Fibroblast of mammary gland (primary cell): ENCODE measurements at places on chromosomes 12 and 14.

DNA sequence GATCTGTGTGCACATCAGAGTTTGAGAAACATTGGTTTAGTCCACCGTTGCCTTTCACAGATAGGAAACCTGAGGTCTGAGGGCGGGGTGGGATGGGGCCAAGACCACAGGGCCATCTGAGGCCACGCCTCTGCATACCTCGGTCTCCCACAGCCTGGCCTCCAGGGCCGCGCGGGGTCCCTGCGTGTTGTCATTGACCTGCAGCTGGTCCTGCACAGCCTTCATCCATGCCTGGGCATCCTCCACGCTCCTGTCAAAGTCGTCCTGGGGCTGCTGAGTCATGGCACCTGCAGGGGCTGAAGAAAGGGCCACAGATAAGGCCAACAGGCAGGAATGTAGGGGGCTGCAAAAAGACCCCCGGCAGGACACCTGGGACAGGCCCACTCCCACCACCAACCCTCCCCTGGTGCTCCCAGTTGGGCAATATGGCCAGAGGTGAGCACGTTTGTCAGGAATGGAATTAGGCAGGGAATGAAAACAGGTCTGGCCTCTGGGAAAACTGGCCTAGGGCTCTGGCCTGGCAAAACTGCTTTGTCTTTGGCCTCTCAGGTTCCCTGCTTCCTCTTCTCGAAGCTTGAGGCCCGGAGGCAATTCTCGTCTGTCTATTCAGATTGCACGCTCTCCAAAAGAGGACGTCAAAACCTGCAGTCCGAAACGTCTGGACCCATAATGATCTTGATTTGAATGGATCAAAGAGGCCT lies 40.8 kb downstream of the SYNE3 start:
- no peak for DNase-seq

DNA sequence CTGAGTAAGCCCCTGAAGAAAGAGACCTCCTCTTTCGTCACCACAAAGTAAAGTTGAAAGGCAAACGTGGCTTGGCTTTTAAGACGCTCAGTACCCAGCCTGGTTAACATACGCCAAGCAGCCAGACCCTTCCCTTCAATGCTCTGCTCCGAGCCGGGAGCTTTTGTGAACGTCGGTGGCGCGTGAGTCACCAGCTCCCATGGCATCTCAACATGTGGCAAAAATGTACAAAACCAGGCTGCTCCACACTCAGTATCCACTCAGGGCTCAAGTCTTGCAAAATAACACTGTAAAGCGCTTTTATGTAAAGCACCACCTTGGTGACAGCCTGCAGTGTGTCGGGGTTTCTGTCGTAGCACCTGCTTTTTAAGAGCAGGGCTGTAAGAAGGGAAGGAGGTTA lies 89.0 kb downstream of the SETD3 start:
- DNase-seq = peak; percentile 10

- no peak for DNase-seq
Observed at GRCh38 chr12:117007577-117007976, 91.6 kb downstream of the TESC start.

DNA sequence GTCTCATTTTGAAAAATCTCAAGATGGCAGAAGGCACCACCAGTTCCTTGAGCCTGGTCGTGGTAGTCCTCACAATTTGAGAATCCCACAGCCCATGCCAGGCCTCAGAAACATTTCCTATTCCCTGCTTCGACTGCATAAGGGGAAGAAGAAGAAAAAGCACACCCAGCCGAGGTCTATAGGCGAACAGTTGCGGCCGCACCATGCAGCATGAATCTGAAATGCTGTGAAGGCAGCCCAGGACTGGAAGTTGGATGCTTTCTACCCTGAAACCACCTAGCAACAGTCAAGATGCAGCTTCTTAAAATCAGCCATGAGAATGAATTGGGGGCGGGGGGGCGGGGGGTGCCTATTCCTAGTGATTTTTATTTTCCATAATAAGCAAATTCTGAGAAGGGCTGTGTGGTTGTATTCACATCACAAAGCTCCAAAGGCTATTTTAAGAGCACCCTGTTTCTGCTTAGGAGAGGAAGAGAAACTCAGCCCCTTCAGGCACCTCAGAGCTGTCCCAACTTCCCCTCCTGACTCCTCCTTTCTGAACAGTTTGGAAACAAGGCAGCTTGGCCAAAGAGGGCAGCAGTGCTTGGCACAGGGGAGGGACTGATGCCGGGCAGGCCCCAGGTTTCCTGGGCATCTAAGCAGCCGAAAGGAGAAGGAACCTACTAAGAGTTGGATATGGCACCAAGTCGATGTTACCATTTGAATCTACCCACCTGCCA lies 172.5 kb upstream of the FOXN3 start:
- DNase-seq = no peak

GRCh38 chr14:68124050-68124449 lies 304.5 kb downstream of the RAD51B start:
- DNase-seq = no peak

DNA sequence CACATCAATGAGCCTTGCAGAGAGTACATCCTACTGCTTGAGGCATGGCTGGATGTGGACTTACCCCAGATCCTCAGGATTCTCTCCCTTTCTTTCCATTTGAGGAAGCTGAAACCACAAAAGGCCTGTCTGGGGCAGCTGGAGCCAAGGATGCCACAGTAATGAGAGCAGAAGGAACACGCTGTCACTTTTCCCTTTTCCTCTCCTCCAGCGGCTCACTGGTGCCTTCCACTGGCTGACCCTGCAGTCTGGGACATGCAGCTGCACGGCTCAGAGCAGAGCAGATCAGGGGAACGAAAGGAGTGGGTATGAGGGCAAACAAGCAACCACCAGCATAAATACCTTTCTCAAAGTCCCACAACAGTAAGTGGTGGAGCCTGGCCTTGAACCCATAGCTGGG lies 78.2 kb downstream of the GAS2L3 start:
- no peak for DNase-seq

GRCh38 chr14:85444635-85445034 lies 85.3 kb upstream of the FLRT2 start:
- peak; percentile 36 for DNase-seq

DNA sequence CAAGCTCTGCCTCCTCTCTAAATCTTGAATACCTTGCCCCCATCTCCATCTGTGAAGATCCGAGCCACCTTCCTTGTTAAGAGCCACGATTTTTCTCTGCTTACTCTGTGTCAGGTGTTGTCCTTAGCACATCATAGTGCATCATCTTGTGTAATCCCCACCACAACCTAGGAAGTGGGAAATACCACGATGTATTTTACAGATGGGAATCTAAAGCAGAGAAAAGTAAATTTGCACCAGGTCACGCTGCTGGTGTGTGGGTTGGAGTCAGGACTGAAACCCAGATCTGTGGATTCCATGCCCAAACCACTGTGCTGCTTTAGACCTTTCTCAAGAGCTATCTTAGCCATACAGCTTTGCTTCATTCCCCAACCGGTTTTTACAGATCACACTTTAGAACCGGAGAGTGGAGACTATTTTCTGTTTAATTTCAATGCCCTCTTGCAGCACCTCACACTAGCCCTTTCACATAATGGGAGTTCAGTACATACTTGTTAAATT lies 94.6 kb downstream of the PPM1A start:
- DNase-seq = no peak

DNA sequence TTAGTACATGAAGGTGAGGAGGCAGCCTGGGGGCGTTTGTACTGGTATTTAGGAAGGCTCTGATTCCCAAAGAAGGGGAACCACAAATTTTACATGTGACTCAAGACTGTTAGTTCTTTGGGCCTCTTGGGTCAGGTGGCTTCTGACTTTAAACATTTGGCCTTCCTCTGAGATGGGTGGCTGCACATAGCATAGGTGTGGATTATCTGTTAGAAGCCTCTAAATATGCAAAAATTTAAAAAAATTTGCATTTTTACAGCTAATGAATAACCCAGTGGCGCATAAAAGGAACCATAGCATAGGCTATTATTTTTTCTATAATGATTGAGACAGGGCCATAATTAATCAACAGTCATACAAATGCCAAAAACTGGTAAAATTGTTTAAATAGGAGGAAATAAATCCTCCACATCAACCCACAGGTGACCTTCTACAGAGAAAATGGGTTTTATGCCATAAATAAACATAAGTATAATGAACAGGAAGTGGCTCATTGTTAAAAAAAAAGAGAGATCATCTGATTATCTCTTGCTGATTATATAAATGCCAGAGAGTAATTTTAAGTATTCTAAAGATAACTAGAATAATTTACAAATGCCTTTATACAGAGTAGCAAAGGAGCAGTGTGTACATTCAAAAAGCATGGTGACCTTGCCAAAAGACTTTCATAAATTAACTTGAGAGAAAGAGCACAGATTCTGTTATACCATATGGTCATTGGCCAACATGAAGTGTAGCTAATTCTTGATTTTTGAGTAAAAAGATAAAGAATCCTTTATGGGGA lies 284.2 kb upstream of the ATP2B1 start:
- DNase-seq = no peak

GRCh38 chr14:105430042-105430441 lies 10.4 kb downstream of the MTA1 start:
- DNase-seq = no peak

DNA sequence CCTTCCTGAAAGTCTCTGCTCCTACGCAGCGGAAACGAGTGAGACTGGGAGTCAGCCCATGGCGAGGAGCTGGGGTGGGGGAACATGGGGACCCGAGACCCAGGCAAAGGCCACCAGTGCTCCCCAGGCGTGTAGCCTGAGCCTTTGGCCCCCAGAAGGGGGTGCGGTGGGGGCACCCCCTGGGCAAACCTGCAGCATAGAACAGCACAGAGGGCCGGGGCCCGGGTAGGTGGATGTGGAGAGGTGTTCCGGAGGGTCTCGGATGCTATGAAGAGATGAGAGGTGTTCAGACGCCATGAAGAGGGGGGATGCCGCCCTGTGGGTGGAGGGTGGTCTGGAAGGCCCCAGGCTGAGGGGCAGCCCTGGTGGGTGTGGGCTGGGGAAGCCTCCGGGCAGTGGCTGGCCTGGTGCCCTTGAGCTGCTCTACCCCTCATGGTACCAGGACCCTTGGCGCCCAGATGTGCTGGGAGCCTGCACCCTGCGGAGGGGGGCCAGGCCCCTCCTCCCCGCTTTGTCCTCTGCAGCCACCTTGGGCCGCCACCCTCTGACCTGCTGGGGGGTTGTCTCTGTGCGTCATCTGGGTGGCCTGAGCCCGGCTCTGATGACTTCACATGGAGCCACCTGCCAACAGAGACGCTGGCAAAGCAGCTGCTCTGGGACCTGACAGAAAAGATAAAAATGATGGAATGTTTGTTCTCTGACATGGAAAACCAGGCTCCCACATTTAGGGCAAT lies 83.4 kb downstream of the KIF26A start:
- DNase-seq = no peak

DNA sequence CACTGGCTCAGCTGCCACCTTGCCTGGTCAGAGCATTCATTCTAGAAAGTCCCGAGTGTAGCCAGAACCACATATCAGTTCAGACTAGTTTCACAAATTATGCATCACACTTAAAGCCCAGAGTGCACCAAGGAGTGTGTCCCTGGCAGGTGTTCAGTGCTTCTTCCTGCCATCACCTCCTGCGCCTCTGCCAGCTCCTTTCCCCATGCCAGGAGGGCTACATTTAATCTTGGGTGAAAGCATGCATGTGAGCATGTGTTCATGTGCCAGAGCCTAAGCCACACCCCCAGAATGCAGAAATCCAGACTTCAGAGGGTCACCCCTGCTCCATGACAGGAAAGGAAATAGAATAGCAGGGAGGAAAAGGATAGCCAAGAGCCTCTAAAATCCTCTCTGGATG lies 381.6 kb downstream of the DPF3 start:
- DNase-seq = no peak

- DNase-seq = peak; percentile 91
Observed at GRCh38 chr14:37623426-37623951, 28.1 kb downstream of the TTC6 start.

DNA sequence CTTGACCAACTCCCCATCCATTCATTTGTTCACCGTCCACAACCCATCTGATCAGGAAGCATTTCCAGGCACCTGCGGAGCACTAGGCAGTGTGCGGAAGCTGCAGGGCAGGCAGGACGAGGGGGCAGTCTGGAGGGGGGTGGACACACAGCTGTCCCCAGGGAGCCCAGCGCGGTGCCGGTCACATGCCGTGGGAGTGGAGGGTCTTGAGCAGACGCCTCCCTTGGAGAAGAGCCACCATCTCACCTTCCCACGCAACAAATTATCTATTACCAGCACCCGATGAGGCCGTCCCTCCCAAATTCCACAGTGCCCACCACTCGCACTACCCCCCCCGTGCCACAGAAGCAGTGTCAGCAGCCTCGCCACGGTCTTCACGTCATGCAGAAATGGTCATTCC lies 10.8 kb downstream of the DLK1 start:
- DNase-seq = no peak

DNA sequence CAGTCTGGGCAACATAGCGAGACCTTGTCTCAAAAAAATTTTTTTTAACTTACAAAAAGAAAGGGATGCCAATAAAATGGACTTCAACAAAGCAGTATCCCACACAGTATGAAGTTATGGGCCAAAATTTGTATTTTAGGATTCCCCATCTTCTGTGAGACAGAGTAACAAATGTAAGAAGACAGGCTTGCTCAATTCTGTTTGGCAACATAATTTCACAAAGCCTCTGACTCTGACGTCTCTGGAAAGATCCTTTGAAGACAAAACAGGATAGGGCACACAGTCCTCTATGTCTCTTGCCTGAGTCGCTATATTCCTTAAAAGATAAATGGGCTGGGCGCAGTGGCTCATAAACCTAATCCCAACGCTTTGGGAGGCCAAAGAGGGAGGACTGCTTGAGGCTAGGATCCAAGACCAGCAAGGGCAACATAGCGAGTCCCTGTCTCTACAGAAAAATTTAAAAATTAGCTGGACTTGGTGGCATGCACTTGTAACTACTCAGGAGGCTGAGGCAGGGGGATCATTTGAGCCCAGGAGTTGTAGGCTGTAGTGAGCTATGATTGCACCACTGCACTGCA lies 1.1 kb upstream of the HOMEZ start:
- peak; percentile 46 for DNase-seq

DNA sequence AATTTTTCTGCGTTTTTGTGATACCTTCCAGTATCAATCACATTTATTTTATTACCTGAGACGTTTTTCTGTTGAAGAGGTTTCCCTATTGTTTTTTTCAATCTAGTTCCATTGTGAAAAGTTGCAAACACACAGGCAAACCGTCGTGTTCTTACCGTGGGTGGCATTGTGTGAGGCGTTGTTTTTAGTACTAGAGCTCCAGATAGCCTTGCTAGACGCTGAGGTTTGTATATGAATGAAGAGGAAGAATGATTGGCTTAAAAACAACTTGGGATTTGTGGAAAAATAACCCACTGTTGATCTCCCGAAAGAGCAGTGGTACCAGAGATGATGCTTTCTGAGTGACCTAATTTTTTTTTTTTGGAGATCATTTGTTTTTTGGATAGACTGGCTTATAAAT lies 1.0 kb downstream of the SOCS4 start:
- DNase-seq = no peak

DNA sequence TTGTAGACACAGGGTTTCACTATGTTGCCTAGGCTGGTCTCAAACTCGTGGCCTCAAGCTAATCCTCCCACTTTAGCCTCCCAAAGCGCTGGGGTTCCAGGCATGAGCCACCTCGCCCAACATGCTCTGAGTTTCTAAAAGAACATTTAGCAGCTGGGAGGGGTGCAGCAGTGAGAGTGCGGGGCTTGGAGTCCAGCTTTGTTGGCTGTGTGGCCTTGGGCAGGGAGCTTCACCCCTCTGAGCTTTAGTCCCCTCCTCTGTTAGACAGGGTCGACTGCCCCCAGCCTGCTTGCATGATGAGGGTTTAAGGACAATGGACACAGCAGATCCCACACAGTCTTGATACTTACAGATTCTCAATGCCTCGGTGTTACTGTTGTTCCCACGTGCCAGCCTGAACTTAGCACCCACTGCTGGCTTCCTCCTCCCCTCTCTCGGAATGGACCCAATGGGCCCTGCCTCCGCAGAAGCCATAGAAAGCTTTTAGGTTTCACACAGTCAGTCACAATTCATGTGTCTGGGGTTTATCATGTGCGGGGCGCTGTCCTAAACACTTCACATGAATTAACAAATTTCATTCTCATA lies 54.6 kb downstream of the PSMA6 start:
- no peak for DNase-seq
